GM12865 (cell line): ENCODE measurements at places on chromosomes 7 and 10.

DNA sequence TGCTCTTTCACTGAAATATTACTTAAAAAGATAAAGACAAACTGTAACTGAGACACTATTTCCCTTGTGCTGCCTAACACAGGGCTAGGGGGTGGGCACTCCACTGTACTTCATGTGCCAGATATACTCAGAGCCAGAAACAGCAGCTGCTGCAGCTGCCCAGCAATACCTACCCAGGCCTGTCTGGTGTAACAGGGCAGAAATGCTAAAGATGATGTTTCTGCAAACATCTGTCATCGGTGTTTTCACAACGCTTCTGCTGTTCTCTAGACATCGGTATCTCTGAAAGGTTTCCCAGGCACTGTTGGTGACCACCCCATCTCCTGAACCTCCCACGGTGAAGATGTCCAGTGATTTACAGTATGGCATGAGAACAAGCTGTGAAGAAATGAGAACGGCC, 42.7 kb downstream of the LAMB1 start:
- DNase-seq = no peak

- DNase-seq = no peak
Measured at GRCh38 chr7:68371985-68372384, 1226.3 kb upstream of the AUTS2 start.

DNA sequence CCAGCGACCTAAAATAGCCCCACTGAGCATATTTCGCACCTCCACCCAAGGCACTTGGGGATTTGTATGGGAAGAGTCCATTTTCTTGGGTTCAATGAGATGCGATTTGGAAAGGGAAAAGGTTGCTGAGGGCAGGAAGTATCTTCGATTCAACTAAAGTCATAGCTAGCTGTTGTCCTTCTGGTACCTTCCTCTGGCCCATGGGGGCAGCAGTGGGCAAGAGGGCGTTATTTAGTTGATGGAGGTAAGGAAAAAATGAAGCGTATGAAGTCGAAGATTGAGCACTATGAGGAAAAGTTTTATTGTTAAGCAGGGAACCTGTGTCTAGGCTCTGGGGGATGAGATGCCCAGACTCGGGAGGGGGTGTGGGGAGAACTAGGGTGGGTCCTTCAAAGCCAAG, 135.4 kb downstream of the EVX1 start:
- DNase-seq = no peak

DNA sequence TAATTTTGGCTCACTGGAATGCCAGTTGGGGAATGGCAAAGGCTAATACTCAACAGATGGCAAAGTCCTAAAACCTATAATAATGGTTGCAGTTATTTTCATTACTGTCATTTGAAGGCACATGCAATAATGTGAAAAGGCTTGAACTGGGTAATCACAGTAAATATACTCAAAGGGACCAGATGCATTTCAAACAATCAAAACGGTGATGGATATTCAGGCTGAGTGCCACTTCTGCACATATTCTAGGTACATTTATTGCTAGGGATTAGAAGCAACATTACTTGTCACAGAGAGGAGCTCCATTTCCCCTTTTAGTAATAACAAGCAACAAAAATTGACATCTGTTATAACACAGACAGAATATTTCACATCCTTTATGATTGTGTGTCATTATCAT, 171.8 kb downstream of the NXPH1 start:
- DNase-seq = no peak

GRCh38 chr10:93703066-93703465, 674 bp upstream of the FRA10AC1 start:
- DNase-seq = peak; percentile 11

DNA sequence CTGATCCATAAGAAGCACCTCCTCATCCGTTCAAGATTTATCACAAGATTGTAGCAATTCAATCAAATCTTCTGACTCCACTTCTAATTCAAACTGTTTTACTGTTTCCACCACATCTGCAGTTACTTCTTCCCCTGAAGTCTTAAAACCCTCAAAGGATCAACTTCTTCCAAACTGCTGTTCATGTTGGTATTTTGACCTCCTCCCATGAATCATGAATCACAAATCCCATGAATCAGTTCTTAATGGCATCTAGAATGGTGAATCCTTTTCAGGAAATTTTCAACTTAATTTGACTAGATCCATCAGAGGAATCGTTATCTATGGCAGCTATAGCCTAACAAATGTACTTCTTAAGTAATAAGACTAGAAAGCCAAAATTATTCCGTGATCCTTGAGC, 122.3 kb downstream of the IMMP2L start:
- no peak for DNase-seq

- DNase-seq = peak; percentile 15
Measured at GRCh38 chr7:95865716-95866371, 93.5 kb downstream of the DYNC1I1 start.

- no peak for DNase-seq
Measured at GRCh38 chr7:158392251-158392650, 195.4 kb downstream of the PTPRN2 start.
